ENCODE measurements at places on chromosomes 16 and 17. TPM values are rescaled to one million over a fixed set of nuclear protein-coding genes. Genes with fewer than 3 reads are reported as not detected.

Gene IL34
- 1.9 TPM for polyA plus RNA-seq

Gene GID4
- 8.1 TPM for polyA plus RNA-seq

Gene SLC4A1
- 0.16 TPM for polyA plus RNA-seq

Gene BCL6B
- polyA plus RNA-seq = 6.9 TPM

Gene SPEM1
- not detected for polyA plus RNA-seq

Gene SULT1A2
- 2.1 TPM for polyA plus RNA-seq

Gene CD300A
- polyA plus RNA-seq = 2.2 TPM

Gene KRTAP2-2
- polyA plus RNA-seq = not detected
